ENCODE measurements at places on chromosomes 7 and 10.

- no peak for DNase-seq
Observed at GRCh38 chr10:119252051-119252465, 44.7 kb downstream of the GRK5 start.

DNA sequence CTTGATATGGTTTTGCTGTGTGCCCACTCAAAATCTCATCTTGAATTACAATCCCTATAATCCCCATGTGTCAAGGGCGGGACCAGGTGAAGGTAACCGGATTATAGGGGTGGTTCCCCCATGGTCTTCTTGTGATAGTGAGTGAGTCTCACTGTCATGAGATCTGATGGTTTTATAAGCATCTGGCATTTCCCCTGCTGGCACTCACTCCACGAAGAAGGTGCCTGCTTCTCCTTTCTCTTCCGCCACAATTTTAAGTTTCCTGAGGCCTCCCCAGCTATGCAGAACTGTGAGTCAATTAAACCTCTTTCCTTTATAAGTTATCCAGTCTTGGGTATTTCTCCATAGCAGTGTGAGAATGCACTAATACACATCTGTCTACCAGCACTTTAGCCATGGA, 109.5 kb upstream of the SDK1 start:
- DNase-seq: no peak

GRCh38 chr10:122267849-122268737, 3.0 kb upstream of the BTBD16 start:
- DNase-seq: peak; percentile 46

- no peak for DNase-seq
Observed at GRCh38 chr10:86402283-86402941, 35.8 kb upstream of the GRID1 start.

- no peak for DNase-seq
Observed at GRCh38 chr7:54345746-54346145, 196.4 kb upstream of the VSTM2A start.

DNA sequence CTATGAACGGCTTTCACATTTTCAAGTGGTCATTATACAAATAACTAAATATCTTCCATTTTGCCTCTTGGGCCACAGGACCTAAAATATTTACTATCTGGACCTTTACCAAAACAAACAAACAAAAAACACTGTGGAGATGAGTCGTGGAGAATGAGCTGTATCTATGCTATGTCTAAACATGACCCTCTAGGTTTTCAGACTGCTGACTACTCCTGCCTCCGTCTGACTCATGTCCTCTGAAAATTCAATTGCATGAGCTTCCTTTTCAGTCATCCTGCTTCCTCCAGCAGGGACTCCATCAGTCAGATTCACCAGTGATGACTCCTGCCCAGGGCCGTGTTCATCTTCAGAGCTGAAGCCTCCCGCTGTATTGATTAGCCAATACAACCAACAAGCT, 96.8 kb downstream of the COL28A1 start:
- no peak for DNase-seq

DNA sequence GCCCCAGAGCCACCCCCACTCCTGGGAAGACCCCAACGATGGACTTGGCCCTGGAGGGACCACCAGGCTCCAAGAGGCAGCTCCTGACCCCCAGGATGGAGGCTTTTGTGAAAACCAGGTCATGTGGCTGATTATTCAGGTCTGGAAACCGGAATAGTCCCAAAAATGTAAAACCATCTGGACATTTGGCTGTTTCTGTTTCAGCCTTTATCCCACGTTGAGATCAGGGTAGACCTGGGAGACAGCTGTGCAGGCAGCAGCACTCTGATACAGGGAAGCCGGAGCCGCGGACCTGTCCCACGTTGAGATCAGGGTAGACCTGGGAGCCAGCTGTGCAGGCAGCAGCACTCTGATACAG, 7.1 kb upstream of the ADGRA1 start:
- no peak for DNase-seq

DNA sequence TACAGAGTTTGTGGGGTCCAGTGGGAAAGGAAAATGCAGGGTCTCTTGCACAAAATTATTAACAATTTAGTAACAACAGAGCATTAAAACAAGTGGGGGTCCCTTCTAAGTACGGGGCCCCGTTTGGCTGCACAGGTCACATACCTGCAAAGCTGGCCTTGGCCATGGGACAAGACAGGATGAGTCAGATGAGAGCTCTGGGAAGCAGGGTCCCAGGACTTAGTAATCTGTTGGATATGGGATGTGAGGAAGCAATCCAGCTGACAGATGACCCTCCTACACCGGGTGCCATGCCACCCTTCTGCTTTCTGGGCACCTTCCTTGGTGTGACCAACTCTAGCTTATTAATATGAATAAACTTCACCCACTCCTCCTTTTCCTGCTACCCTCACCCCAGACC, 3.2 kb upstream of the DUSP5 start:
- DNase-seq: no peak

GRCh38 chr7:136914016-136914415, 45.6 kb downstream of the CHRM2 start:
- no peak for DNase-seq

DNA sequence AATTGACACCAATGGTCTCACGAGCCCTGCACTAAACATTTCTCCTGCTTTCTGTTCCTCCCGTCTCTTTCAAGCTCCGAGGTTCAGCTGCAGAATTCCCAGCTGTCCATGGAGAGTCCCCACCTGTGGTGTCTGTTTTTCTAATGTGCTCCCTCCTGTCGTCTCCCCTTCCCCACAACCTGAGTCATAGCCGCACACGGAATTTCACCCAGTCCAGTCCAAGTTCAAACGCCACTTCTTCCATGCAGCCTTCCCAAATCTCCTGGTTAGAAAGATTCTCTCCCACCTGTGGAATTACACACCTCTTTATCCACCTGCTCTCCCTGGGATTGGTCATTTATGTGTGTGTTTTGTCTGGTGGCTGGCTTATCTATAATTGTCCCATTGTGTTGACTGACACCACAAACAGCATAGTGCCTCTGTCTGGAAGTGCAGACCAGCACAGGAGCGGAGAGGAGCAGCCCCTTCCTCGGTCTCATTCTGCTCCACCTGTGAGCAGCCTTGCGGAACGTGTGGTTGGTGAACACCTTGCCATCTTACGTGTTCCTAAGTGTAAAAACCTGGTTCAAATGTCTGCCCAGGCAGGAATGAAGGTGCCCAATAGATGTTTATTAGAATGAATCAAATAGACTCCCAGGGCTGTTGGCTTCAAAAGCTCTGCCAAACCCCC, 3.3 kb upstream of the DIP2C start:
- DNase-seq: no peak

DNA sequence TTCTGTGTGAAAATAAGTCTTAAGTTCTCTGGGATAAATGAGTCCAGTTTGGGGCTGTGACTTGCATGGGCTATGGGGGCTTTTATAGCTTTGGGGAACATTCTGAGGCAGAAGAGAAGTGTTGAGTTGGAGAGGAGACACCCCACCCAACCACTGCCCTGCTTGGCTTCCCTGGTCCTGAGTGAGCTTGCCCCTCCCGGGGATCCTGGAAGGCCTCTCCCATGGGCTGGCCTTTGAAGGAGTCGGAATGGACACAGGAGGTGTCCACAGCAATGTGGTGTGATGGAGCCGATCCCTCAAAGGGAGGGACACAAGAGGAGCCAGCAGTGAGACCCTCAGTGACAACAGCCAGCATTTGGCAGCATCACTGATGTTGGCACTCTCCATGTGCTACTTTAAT, 89.8 kb downstream of the GLRX3 start:
- no peak for DNase-seq

- DNase-seq: no peak
Observed at GRCh38 chr10:12510501-12510941, 161.2 kb downstream of the CAMK1D start.

DNA sequence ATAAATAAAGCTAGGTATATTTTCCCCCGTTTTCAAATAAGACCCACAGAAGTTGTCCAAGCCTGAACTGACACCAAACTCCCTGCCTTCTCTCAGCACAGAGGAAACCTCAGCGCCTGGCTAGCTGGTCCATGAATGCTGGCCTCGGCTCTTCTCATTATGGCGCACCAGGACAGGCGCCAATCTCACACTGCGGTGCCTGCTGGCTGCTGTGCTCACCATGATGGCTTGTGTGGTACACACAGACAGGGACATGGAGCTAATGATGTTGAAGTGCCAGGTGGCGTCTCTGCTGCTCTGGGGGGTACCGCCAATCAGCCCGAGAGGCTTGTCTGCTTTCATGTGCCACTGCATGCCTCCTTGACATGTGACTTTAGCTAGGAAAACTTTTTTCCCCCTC, 43.2 kb upstream of the USP6NL start:
- no peak for DNase-seq

DNA sequence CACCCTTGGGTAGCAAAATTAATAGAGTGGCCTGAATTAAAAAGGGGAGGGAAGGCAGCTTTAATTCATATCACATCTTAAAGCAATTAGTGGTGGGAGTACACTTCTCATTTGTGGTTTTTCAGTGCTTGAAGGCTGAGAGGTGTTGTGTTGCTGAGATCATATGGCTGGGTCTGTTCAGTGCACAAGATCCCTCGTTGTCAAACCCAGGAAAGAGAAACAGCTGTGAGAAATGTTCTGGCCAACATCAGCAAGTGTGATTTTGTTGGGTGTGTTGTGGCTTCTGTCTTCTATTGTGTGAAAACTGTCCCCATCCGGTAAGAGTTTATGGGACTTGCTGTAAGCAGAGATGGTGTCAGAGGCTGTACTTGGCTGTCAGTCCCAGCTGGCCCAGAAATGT, 197.9 kb upstream of the BMPER start:
- no peak for DNase-seq

DNA sequence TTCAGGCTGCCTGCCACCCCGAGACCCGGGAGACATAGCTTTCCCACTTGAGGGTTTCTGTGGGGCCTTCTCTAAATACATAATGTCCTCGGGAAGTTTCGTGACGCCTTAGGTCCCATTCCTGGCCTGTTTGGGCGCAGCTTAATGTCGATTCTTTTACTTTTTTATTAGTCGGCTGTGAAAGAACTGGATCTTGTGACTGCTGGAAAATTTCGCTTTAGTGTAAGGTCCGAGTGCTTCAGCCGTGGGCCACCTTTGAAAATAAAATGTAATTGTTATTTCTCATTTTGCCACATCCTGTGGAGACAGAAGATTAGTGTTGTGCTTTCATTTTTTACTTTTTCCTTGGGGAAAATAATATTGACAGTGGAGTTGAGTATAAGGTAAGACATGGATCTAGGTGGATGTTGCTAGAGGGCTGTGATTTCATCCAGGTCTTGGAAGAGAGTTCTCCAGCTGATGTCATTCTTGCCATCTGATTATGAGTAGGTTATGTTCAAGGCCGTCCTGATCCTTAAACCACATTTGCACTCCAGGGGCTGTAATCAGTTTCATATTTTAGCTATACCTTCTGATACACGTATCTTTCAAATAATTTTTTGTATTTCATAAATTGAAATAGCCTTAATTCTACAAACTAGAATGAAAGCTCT, 830 bp downstream of the RAB18 start:
- no peak for DNase-seq

- no peak for DNase-seq
Observed at GRCh38 chr10:267705-268104, 132.4 kb downstream of the ZMYND11 start.

- no peak for DNase-seq
Observed at GRCh38 chr7:154905615-154906014, 97.3 kb downstream of the PAXIP1 start.

GRCh38 chr7:1531263-1531978, 919 bp downstream of the MAFK start:
- no peak for DNase-seq

- DNase-seq: no peak
Observed at GRCh38 chr10:126500866-126501265, 112.6 kb upstream of the ADAM12 start.

DNA sequence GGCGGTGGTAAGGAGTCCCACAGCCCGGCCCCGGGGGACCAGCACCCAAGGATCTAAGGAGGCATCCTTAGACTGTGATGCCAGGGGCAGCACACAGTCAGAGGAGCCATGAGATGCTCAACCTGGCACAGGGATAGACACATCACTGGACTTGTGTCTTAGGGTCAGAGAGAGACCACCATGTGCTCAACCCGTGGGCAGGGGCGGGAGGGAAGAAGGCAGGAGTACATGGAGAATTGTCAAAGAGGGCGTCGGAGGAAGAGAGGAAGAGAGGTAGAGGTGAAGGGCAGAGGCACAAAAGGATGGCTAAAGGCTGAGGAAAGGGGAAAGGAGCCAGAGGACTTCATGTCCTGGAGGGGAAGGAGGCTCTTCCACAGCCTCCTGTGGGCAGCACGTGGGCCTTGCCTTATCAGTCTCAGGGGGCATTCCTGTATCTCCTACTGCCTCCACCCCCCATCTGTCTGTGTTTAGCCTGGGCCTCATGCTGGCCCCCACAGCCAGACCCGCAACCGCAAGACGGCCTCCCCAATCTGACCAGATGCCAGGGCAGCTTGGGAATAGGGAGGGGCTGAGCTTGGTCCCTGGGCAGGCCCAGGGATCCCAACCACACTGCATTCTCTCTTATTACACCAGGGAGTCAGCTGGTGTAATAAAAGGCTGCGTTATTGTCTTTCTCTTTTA, 2.2 kb downstream of the ADCY1 start:
- DNase-seq: no peak

GRCh38 chr10:34916314-34916713, 101.2 kb upstream of the PARD3 start:
- DNase-seq: no peak

GRCh38 chr7:12054830-12055229, 156.3 kb upstream of the TMEM106B start:
- no peak for DNase-seq

DNA sequence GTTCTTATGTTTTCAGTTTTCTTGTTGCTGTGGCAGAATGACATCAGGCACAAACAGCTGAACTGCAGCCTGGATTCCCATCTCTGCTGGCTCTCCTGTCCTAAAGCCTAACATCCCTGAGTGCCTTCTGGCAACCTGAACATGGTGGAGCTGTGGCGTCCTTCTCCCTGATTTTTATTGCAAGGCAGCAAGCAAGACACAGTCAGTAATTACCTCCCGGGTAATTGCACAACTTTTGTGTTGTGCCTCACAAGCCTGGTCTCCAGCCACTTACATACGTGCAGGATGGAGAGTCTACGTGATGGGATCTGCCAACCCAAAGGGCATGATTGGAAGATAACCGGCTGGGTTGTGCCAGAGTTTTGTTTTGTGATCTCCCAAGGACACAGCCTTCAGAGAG, 116.1 kb upstream of the PARD3 start:
- DNase-seq: no peak

Data from stimulated activated CD4-positive, alpha-beta T cell treated with anti-CD3 and anti-CD28 coated beads, TNF-alpha, amount 100 ng/mL, for 24 hours (primary cell).